Brain microvascular endothelial cell (primary cell): ENCODE measurements at places on chromosomes 6 and 20.

DNA sequence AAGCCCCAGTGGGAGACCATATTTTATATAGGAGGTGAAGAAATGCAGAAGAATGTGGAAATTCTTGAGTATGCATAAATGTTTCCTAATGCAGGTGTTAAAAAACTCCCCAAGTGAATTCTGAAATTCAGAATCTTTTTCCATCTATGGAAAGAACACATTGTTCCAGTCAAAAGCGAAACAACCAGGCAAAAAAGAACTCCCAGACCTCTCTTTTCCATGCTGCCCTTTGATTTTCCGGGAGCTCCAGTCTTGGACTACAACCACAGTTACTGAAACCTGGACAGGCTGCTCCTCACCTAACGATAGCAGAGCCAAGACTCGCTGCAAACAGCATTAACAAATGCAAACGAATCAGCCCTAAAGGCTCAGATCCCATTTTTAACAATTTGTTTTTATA is 108.7 kb upstream of the CNKSR3 start:
- DNase-seq, result no peak

GRCh38 chr6:15147827-15148226 is 98.0 kb upstream of the JARID2 start:
- no peak for DNase-seq

GRCh38 chr6:139962654-139963347 is 588.4 kb upstream of the CITED2 start:
- no peak for DNase-seq

- no peak for DNase-seq
These were observed 685.6 kb downstream of the TBC1D32 start for GRCh38 chr6:120648713-120649112.
